Stimulated activated CD8-positive, alpha-beta memory T cell treated with anti-CD3 and anti-CD28 coated beads, Interleukin-15, amount 100 ng/mL, for 4 hours (primary cell): ENCODE measurements at places on chromosomes 16 and 17.

DNA sequence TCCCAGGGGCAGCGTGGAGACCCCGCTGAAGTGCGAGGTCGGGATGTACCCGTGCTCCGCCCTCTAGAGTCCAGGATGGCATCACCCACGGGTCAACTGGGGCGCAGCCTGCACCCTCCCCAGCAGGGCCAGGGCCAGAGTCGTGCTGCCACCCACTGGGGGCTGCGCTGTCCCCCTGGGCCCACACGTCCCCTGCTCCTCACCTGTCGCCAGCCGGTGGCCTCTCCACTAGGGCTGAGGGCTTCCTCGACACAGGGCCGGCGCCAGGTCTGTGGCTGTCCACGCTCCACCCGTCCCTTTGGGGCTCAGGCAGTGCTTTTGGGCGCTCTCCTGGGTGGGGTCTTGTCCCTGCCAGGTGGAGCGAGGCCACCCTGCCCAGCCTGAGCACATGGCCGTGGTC, 11.6 kb upstream of the PRR35 start:
- DNase-seq: no peak

DNA sequence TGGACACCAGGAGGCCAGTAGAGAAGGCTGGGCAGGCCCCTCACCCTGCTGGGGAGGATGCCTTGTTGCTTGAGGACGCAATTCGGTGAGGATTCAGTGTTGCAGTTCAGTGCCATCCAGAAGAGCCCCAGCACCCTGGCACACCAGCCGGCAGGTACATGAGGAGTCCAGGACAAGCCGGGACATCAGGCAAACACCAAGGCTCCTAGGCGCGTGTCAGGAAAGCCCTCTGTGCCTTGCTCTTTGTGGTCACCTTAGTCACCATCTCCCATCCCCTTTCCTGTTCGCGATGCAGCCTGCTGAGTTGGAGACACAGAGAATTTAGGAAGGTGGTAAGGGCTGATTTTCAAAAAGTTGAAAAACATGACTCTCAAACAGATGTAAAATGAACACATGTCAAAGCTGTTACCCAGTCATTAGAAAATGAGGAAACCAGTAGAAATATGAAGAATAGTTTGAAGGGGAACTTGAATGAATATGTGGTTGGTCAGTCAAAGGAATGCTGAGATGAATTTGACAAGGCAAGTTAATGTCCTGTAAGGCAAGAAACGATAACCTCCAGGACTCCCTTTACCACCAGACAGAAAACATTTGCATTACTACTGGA, 2.3 kb upstream of the NCBP3 start:
- no peak for DNase-seq

GRCh38 chr17:18017958-18018357, 21.0 kb downstream of the ATPAF2 start:
- no peak for DNase-seq

GRCh38 chr17:62782730-62783270, 25.3 kb downstream of the MARCHF10 start:
- no peak for DNase-seq

DNA sequence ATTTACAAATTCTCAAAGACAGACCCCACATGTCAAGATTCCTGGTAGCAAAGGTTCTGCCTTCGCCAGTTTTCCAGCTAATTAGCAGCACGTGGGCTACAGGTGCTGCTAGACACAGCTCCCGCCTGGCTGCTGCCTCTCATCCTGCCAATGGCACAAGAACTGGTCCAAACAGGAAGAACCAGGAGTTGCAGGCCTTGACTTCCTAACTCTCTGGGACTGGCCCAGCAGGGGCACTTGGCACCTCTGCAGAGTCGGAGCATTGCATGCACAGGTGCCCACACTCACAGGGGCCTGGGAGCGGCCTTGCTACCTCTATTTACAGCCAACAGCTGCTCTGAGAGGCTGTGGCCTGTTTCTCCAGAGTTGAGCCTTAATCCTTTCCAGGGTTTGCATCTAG, 39.6 kb downstream of the TK2 start:
- DNase-seq: no peak

DNA sequence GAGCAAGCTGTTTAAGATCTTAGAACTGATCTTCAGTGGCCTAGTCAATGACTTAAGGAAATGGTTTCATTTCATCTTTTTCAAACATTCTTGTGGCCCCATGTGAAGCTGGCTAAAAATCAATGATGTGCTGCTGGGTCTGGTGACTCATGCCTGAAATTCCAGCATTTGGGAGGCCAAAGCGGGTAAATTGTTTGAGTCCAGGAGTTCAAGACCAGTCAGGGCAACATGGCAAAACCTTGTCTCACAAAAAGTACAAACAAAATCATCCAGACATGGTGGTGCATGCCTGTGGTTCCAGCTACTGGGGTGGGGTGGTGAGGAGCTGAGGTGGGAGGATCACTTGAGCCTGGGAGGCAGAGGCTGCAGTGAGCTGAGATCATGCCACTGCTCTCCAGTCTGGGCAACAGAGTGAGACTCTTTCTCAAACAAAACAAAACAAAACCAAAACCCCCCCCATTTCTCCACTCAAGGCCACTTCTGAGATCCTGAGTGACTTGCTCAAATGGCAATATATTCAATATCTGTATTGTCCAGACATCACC, 17.4 kb upstream of the COL1A1 start:
- DNase-seq: no peak

DNA sequence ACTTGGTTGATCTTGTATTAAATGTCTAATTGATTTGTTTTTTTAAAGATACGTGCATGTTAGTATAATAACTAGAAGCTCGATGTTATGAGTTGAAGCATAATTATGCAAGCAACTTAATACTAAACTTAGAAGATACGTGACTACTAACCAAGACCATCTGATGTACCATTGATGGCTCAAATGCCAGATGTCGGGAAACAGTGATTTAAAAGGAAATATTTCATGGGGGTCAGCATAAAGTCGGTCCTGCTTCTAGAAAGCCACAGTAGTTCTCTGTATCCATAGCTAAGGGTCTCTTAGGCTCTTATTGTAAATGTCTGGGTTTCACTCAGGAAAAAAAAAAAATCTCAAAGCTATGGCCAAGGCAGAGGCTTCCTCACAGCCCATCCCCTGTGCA, 61.2 kb upstream of the RBFOX1 start:
- DNase-seq: no peak

DNA sequence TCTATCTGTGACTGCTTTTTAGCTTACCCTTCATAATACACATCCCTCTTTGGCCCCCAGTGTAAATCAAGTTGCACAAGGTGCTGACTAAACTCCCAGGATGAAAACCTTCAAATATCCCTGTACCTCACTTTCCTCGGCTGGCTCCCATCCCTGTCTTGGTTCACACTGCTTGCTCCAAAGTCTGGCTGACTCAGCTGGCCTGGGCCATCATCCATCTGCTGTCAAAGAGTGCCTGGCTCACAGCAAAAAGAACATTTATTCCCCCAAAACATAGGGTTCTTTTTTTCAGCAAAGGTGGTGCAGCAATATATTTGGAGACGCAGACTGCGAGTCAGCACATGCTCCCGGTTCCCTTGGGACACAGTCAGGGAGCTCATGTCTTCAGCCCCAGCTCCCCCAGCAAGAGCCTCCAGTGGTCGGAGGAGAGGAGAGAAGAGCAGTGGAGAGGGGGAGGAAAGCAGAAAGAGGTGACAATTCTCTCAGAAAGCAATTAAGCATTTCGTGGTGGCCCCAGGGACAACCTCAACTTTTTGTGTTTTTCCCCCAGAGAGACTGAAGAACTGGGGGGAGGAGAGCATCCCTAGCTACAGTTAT, 26.1 kb downstream of the GPR142 start:
- DNase-seq: no peak

DNA sequence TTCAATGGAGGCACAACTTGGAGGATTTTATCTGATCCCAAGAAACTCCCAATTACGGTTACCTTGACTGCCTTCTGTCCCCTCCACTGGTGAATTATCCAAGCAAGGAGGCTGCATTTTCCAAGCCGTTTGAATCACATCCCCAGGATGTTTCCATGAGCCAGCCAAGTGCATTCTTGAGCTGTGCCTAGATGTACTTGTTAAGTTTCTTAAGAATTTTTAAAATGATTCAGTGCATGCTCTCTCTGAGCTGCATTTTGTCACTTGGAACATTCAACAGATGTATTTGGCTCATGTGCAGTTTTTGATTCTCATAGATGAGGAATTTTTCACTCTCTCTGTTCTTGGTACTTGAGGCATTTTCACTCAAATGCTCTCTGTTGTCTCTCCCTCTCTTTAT, 202.6 kb upstream of the MYOCD start:
- DNase-seq: no peak

- DNase-seq: peak; percentile 63
Observed at GRCh38 chr17:47821424-47822391, at the start of gene OSBPL7. TSS of gene OSBPL7 (minus strand) at chr17:47821794. CDS start at chr17:47820278, 1,516 bp downstream.

- DNase-seq: no peak
Observed at GRCh38 chr17:73072219-73072962, 20.1 kb downstream of the SLC39A11 start.
